GM10248 (cell line): ENCODE measurements at places on chromosomes 3 and 15.

DNA sequence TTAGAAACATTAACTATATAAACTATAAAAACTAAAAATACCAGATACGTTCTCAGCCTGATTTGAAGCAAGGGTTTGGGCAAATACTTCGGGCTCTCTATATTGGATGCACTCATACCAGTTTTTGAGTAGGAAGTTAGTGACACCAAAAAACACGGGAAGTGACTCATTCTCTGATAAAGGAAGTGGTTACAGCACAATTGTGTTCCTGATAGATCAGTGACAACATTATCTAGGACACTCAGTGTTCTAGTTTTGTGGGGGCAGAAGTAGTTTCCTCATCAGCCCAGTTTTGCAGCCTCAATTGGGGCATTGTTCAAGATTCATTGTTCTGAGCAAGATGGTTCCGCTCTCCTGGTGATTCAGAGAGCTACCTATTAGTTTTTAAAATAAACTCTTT, 469.6 kb upstream of the DPPA4 start:
- DNase-seq = no peak

- no peak for DNase-seq
Observed at GRCh38 chr3:29850641-29851040, 569.8 kb downstream of the RBMS3 start.

DNA sequence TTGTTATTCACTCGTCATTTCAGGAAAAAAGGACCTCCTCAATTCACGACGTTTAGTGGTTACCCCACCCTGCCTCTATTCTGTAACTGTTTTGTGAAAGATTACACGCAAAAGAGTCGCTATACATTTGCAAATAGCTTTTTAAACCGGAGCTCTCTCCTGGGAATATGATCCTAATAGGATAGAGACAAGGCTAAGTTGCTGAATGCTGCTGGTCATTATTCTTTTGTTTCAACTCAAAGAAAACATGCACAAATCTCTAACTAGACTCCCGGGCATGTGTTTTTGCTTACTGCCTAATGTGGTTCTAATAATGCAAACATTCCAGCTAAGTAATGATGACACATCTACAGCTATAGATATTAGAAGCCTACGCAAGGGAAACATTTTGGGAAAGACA, 214.6 kb upstream of the MDFIC2 start:
- DNase-seq = no peak

DNA sequence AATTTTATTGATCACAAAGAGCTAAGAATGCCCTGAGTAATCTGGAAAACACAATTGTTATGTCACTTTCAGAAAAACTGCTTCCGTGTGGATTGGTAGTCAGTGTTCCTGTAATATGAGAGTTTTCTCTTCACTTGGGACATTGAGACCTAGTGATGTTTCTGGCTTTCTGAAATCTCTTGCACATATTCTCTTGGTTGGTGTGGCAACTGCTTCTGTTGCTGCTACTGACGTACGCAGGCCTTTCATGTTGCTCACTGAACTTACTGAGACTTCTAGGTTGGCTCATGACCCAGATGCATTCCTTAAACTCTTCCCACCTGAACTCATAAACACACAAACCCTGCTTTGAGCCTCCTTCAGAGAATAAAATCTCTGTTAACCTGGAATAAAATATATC, 175.0 kb upstream of the PFN2 start:
- DNase-seq = no peak

DNA sequence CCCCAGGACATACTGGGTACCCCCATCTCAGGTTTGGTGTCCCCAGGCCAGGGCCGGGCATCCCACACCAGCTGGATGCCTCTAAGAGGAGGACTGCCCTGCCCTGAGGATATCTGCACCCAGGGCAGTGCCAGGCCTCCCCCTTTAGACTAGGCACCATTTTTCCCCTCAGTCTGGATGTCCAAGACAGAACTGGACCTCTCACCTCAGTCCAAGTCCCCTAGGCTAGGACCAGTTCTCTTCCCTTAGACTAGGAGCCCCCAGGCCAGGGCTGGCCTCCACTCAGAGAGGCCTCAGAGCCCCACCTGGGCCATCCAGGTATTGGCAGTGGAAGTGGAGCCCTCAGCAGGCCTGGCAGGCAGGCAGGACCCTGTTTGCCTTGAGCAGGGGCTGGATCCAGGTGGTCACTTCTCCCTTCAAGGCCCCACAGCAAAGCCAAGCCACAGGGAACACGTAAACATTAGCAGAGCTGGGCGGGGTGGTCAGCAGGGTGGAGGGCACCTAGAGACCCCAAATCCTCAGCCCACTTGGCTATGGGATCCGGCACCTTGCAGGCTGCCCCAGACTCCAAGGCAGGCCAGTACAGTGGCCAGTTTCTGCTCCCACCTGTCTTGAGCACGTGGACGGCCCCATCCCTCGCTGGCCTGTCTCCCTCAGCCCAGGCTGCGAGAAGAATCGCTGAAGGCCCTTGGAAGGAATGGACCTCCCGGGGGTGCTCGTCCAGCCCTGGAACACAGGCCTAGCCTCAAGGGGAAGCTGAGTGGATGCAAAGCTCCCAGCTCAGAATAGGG, 28.3 kb downstream of the PTH1R start:
- DNase-seq = no peak

GRCh38 chr15:52164631-52165265, 26.4 kb downstream of the GNB5 start:
- DNase-seq = no peak

DNA sequence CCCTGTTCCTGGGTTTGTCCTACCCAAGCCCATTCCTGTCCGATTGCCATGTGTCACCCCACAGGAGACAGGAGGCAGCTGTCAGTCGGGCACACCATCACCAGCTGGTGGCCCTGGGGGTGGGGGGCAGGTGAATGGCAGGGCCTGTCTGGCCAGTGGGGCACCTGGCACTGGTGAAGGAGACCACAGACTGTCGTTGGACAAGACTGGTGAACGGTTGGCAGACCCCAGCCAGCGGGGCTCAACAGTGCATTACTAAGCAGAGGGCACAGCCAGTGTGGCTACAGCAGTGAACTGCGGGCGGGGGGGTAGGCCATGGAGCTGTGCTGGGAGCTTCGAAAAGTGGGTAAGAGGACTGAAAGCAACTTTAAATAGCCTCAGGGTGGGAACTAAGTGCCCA, 2.1 kb downstream of the SEMA7A start:
- no peak for DNase-seq
